ENCODE measurements at places on chromosomes 2 and 18. TPM values are rescaled to one million over a fixed set of nuclear protein-coding genes. Genes with fewer than 3 reads are reported as not detected.

The SP5 gene
- total RNA-seq, result not detected

The PLEK gene
- 1.1 TPM for total RNA-seq

The INHBB gene
- 0.09 TPM for total RNA-seq

The LONRF2 gene
- 0.28 TPM for total RNA-seq

The ERLEC1 gene
- 131 TPM for total RNA-seq

The FSIP2 gene
- under 0.01 TPM for total RNA-seq

The CHRNG gene
- not detected for total RNA-seq

The ANTXR1 gene
- total RNA-seq, result 262 TPM

The SIX2 gene
- under 0.01 TPM for total RNA-seq

The TRIM54 gene
- total RNA-seq, result not detected

The CHRNA1 gene
- 0.14 TPM for total RNA-seq

The RNF152 gene
- total RNA-seq, result 10.5 TPM

The OTX1 gene
- 0.14 TPM for total RNA-seq

The NETO1 gene
- total RNA-seq, result not detected

The CRYGB gene
- total RNA-seq, result not detected

The FAM228B gene
- total RNA-seq, result 7.5 TPM

The CPO gene
- total RNA-seq, result 0.09 TPM
